Stimulated activated CD4-positive, alpha-beta T cell treated with anti-CD3 and anti-CD28 coated beads, Interleukin-1b, Interleukin-23, amount 100 ng/mL, for 48 hours (primary cell): ENCODE measurements at places on chromosomes 2 and 18.

- DNase-seq = no peak
Observed at GRCh38 chr18:29616867-29617266, 1425.7 kb downstream of the DSC3 start.

DNA sequence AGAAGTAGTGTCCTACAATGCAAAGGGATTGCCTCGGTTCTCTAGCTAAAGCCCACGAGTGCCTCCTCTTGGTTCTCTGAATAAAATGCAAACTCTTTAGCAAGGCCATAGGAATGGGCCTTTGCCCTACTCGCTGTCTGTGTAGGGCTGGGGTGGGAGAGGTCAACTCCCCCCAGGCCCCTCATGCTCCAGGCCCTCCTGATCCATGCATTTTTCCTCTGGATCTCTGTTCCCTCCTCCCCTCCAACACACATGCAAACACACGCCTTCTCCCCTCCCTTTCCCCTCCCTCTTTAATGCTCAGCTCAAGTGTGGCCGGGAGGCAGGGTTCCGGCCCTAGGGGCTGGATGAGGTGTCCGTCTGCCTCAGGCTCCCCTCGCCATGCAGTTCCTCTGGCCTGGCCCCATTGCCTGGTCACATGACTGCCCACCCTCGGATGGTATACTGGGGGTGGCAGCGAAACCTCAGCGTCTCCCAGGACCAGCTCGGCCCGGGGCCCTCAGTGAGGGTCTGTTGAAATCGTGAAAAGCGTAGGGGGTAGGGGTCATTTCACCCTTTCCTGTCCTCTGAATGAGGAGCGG is 14.9 kb upstream of the KLF11 start:
- DNase-seq = no peak

DNA sequence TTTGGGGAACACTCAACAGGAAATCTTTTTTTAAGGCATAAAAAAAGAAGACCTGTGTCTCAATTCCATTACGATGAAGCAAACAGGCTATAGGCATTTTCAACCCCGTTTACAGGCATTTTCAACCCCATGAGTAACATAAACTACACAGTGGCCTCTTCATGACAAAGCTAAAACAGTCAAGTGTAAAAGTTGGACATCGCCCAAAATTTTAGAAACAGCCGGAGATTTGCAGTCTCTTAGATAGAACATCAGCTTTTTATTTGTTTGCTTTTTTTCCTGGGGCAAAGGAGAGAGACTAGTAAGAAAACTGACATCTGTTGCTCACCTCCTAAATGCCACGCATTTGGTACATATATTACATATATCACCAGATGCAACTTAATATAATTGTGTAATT is 173.7 kb downstream of the CMPK2 start:
- no peak for DNase-seq

DNA sequence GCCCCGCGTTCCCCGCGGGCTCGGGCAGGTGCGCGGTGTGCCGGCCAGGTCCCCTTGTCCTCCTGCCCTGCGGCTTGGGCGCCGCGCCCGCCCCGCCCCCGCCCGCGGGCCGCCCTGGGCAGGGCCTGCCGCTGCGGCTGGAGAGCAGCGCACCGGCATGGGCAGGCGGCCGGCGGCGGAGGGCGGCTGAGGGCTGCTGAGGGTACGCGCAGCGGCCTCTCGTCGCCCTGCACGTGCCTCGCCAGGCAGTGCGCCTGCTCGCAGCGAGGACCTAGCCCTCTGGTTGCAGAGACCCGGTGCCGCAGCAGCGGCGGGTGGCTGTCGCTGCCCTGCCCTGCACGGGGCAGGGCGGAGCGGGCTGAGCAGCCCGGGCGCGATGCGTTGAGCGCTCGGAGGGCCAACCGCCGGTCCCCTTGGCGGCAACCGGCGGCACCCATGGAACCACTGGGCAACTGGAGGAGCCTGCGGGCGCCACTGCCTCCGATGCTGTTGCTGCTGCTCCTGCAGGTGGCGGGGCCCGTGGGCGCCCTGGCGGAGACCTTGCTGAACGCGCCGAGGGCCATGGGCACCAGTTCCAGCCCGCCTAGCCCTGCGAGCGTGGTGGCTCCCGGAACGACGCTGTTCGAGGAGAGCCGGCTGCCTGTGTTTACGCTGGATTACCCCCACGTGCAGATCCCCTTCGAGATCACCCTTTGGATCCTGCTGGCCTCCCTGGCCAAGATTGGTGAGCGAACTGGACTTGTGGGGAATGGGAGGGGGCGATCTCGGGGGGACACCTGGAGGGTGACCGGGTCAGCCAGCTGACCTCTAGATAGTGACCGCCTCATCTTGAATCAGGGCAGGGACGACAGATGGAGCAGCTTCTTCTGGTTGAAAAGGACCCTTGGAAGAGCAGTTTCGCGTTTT is at the start of gene SLC9A2:
TSS of gene SLC9A2 (plus strand) at position 140 of the 906 bp plus-strand sequence. CDS start at position 436, 296 bp downstream.
- DNase-seq = peak; percentile 7

- no peak for DNase-seq
Observed at GRCh38 chr2:25221579-25221978, 53.2 kb upstream of the POMC start.

- DNase-seq = no peak
Observed at GRCh38 chr2:233287871-233288270, 19.7 kb upstream of the SAG start.

DNA sequence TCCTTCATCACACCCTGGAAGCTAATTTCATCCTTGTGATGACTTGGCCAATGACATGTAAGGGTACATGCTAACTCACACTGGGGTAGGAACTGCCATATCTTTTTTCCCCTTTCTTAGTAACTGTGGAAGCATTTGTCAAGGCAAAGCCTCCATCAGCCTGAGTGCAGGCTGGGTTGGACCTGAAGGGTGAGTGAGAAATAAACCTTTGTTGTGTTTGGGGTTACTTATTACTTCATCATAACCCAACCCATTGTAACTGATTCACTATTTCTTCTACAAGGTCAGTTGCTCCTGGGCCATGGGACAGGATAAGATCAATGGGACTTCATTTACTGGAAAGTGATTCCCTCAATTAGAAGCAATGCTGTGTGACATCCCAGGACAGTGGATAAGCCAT is 108.4 kb downstream of the COL6A3 start:
- no peak for DNase-seq

DNA sequence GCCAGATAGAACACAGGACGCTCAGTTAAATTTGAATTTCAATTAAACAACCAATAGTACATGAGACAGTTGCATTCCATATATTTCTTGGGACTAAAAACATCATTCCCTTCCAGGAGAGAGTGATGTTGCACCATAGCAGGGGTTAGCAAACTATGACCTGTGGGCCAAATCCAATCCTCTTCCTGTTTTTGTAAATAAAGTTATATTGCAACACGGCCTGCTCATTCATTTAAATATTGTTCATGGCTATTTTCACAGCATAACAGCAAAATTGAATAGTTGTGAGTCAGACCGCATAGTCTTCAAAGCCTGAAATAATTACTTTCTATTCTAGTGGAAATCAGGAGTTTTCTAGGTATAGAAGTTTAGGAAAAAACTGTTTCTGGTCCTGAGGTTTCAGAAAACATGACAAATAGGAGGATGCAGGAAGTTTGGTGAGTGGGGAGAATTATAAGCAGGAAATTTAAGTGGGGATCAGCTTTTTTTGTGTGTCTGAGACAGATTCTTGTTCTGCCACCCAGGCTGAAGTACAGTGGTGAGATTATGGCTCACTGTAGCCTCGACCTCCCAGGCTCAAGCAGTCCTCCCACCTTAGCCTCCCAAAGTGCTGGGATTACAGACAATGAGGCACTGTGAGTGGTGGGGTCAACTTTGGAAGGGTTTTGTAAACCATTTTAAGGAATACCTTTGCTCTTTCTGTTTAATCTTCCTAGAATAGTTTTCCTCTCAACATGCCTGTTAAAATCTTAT is 131.5 kb downstream of the SOCS6 start:
- DNase-seq = no peak

DNA sequence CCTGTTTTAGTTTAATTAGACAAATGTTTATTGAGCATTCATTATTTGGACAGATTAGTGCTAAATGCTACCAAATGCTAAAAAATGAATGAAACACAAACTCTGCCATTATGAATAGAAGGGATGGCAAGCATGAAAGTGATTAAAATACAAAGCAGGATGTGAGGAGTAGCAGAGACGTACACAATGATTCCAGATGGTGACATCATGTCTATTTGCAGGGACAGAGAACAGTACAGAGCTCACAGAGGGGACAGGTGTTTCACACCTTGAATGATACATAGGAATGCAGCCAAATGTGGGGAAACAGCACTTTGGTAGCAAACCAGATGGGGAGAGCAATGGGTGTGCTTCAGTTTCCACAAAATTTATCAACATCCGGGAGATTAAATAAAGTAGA is 76.3 kb downstream of the CD226 start:
- DNase-seq = no peak

- DNase-seq = peak; percentile 71
Observed at GRCh38 chr2:136134126-136134525, 16.2 kb upstream of the CXCR4 start.

DNA sequence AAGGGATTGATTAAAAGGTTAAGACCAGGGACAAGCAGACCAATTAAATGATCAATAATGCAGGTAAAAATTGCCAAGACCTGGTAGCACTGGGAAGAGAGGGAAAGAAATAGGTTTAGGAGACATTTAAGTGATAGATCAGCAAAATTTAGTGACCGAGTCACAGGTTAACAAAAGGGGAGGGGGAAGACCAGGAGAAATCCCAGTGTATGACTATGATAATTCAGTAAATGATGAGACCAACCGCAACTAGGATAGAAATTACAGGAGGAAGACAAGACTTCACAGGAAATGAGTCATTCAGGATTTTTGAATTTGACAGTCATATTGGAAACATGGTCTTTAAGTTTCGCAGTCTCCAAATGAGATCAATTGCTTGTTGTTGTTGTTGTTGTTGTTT is 62.9 kb downstream of the COBLL1 start:
- no peak for DNase-seq

DNA sequence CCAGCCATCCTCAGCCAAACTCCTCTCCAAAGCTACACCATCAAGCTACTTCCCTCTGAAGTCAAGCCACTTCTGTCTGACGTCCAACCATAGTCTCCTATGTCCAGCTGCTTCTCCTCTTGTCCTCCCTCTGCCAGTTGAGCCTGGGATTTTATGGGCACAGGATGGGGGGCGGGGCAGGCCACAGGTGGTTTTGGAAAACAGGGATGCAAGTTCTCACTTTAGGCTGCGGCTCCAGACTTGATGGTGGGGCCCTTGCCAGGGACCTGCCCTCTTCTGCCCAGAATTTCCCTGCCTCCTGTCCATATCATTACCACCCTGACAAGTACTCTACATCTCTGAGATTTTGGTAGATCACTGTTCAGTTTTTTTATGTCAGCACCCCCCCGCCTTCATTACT is 41.6 kb downstream of the TEX51 start:
- DNase-seq = no peak

DNA sequence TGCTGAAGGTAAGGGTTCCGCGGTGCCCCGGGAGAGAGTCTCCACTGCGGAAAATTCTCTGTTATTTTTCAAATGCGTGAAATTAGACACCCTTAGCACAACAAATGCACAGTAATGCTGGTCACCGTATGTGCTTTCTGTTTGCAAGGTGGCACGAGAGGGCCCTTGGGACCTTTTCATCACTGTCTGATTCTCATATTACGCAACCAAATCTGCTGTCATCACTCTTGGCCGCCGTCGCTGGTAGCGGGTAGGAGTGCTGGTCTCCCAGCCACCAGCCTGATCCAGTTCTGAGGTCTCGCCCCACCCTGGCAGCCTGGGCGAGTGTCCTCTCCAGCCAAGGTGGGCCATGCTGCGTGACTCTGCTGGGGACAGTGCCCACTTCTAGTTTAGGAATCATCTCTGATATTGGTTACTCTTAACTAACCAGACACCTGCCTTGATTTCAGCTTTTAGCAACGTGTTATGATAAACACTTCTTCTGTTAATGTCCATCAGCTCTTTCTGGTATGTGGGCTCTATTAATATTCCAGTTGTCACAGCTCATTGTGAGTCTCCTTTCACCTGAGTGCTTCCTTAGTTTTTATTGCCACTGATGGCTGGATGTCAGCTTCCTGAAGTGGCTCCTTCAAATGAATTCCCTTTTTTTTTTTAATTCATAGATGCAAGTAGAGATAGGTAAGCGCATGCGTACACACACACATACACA is 199.4 kb downstream of the GBX2 start:
- DNase-seq = no peak

DNA sequence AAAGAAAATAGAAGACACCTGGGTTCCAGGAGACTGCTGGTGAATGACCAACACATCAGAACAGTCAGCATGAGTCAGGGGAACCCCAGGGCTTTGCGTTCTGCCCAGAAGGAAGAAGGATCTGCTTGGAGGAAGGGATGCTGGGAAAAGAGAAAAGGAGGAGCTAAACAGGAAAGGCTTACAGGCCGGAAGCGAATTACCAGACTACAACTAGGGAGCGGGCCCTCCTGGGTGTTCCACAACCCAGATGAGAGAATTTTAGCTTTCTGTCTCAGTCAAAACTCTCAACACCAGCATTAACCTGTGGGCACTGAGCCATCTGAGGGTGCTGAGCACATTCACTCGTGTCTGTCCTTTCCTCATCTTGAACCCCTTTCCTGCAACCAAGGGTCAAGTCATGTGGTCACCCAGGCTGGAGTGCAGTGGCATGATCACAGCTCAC is 19.2 kb downstream of the CDC42EP3 start:
- DNase-seq = no peak

- no peak for DNase-seq
Observed at GRCh38 chr18:10169064-10169562, 255.3 kb downstream of the VAPA start.

GRCh38 chr2:43885132-43885632 is 46.4 kb downstream of the ABCG8 start:
- no peak for DNase-seq

GRCh38 chr18:7567474-7568425 is 634 bp downstream of the PTPRM start:
- DNase-seq = peak; percentile 1

GRCh38 chr2:24026233-24026632 is 16.3 kb downstream of the MFSD2B start:
- no peak for DNase-seq
